ENCODE measurements at places on chromosomes 3 and 15. TPM values are rescaled to one million over a fixed set of nuclear protein-coding genes. Genes with fewer than 3 reads are reported as not detected.

GABRB3 gene
- under 0.01 TPM for total RNA-seq

SNX22 gene
- total RNA-seq: under 0.01 TPM

SCN11A gene
- total RNA-seq: not detected

CFAP20DC gene
- total RNA-seq: 2.5 TPM

LZTFL1 gene
- total RNA-seq: 13.2 TPM

ALPK3 gene
- 0.84 TPM for total RNA-seq

CSNK1G1 gene
- 8.8 TPM for total RNA-seq

BTLA gene
- not detected for total RNA-seq

TEX9 gene
- total RNA-seq: 1.0 TPM
